Cortex of kidney (tissue), 1 donor: ENCODE measurements at places on chromosomes 2 and 18.

- DNase-seq: no peak
Measured at GRCh38 chr2:86695053-86695691, 24.9 kb upstream of the RMND5A start.

- no peak for DNase-seq
Measured at GRCh38 chr18:25701821-25702220, 349.9 kb upstream of the ZNF521 start.

- DNase-seq: no peak
Measured at GRCh38 chr2:28277466-28277865, 115.2 kb upstream of the FOSL2 start.

DNA sequence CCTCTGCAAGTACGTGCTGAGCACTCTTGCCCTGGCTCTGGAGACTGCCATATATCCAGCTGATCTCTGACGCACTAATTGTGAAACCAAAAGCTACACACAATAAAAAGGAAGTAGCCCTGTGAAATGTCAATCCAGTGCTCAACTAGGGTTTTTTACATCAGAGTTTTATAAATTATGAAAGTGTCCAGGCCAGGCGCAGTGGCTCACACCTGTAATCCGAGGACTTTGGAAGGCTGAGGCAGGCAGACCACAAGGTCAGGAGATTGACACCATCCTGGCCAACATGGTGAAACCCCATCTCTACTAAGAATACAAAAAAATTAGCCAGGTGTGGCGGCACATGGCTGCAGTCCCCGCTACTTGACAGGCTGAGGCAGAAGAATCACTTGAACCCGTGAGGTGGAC lies 24.5 kb upstream of the PEX13 start:
- DNase-seq: no peak

- no peak for DNase-seq
Measured at GRCh38 chr2:84782717-84783442, 98.0 kb downstream of the TRABD2A start.

DNA sequence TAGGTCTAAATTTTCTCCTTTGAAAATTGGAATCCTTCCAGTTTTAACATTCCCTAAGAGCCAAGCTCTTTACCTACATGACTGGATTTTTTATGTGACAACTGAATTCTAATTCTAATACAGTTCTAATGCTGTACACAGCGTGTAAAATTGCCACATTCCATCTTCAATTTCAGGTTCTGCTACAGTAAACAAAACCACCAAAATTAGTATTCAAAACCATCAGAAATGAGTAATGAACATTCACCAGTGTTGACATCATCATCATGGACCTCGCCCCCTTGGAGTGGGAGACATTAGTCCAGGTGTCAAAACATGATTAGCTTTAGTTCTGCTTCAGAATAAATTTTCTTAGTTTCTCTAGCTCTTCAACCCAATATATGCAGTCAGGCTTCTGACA lies 133.6 kb downstream of the MBD2 start:
- no peak for DNase-seq

DNA sequence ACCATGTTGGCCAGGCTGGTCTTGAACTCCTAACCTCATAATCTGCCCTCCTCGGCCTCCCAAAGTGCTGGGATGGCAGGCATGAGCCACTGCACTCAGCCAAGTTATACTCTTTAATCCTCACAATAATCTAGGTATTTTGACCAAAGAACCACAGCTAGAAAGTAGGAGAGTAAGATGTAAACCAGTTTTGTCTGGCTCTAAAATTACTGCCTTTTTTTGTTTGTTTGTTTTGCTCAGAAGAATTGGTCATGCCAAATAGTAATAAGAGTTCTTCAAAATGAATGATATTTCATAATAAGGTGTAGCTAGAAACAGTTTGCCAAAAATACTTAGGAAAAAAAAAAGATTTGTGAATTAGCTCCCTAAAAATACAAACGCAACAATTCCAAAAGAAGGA lies 36.7 kb downstream of the SCN2A start:
- no peak for DNase-seq

DNA sequence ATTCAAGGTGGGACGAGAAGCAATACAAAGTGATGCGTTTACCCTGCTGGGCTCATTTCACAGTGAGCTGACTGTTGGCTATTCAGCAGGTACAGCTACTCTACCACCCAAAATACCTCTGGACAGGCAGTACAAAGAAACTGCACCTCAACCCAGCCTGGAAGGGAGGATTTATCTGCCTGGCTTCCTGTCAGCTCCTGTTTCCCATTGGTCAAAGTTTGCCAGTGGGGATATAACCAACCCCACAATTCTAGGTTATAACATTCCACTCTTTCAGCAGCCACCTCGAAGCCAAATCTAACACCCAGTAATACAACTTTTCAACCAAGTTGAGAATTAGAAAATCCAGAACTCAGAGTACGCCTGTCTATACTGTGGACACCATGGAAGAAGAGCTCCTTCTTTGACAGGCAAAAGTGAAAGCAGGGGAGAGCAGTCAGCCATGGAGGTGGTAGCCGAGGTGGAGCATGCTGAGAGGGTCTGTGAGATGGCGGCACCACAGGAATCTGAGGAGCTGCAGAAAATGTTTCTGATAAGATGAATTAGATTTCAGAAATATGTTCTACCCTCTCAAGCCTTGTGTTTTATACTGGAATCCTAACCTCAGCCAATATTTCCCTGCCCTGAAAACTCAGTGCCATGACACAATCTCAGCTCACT lies 10.8 kb downstream of the DUSP19 start:
- DNase-seq: no peak

DNA sequence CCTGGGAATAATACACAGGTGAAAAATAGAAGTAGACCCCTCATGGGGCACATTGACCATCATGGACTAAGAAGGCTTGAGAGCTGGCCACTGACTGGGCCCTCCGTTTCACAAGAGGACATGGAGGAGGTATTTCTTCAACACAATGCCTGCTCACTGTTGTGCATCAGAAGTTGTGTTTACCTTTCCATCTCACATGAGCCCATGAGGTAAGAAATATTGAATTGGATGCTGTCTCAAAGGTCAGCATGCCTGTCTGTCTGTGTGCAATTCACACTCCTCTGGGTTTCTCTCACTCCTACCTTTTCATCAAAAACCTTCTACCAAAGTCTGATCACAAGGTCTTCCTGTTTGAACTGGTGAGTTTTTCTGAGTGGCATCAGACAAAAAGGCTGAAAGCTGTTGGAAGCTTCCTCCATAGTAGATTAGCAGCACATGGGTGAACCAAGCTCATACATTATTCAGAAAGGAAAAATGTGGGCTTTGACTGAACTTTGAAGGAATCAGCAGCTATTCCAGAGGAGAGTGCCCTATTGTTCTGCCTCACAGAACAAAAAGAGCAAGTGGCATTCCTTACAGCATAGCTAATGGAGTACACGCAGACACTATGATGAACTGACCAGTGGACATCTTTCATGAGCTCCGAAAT lies 143.2 kb upstream of the RND3 start:
- DNase-seq: no peak

GRCh38 chr18:45342166-45342565 lies 273.1 kb upstream of the SLC14A2 start:
- no peak for DNase-seq

DNA sequence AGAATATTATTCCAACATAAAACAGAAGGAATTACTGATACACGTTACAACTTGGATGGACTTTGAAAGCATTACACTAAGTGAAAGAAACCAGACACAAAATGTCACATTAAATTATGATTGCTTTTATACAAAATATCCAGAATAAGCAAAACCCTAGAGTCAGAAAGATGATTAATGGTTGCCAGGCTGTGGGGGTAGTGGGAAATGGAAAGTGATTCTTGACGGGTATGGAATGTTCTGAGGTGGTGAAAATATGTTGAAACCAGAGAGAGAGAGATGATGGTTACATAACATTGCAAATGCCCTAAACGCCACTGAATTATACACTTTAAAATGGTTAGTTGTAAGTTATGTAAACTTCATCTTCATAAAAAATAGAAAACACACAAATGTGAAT lies 1057.2 kb upstream of the TMEFF2 start:
- DNase-seq: no peak

DNA sequence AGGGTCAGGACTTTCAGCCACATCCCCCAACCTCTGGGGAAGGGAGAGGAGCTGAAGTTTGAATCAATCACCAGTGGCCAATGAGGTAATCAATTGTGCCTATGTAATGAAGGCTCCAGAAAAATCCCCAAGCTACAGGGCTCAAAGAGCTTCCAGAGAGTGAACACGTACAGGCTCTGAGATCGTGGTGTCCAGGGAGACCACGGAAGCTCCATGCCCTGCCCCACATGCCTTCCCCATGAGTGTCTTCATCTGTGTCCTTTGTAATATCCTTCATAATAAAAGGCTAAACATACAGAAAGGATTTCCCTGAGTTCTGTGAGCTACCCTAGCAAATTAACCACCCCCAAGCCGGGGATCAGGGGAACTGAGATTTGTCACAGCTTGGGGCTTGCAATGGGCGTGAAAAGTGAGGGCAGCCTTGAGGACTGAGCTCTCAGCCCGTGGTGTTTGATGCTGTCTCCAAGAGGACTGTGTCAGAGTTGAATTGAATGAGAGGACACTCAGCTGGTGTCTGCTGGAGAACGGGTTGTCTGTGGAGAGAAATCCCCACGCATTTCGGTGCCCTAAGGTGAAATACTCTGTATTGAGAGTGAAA lies 25.5 kb upstream of the TUBB6 start:
- no peak for DNase-seq

GRCh38 chr18:35982409-35983114 lies 10.1 kb downstream of the RMP24 start:
- DNase-seq: no peak

- DNase-seq: no peak
Measured at GRCh38 chr2:144183727-144184126, 336.2 kb downstream of the ZEB2 start.

DNA sequence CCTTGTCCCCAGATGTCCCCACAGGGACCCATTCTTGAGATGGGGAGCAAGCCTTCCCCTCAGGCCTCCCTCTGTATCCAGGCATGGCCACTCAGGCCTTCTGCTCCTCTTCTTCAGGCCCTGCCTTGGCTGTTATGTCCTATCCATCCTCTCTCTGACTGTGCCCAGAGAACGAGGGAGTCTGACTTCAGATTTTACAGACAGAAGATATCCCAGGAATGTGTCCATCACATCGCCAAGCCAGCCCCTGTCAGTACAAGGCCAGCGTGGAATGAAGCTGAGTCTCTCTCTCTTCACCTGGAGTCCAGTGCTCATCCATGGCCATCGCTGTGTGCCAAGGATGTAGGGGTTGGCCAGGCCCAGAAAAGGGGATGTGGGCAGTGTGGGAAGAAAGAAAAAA lies 57.6 kb downstream of the SDC1 start:
- DNase-seq: no peak

DNA sequence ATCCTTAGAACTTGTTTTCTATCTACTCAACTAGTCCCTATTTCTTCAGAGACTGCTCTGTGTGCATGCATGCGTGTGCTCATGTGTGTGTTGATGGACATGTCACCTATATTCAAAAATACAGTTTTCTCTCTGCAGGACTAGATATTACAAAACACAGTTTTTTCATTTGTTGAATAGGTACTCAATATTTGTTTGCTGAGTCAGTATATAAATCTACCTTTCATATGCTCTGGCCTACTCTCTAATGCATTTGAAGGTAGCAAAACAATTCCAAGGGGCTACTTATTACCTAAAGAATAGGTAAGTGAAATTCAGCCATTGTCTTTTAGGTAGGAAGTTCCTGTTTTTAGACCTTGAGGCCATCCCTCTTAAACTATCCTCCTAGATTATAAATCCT lies 8.6 kb upstream of the UBE2E3 start:
- no peak for DNase-seq

GRCh38 chr2:232647261-232647660 lies 13.9 kb downstream of the EFHD1 start:
- DNase-seq: no peak

GRCh38 chr2:9549420-9549819 lies 6.2 kb downstream of the ADAM17 start:
- DNase-seq: no peak

DNA sequence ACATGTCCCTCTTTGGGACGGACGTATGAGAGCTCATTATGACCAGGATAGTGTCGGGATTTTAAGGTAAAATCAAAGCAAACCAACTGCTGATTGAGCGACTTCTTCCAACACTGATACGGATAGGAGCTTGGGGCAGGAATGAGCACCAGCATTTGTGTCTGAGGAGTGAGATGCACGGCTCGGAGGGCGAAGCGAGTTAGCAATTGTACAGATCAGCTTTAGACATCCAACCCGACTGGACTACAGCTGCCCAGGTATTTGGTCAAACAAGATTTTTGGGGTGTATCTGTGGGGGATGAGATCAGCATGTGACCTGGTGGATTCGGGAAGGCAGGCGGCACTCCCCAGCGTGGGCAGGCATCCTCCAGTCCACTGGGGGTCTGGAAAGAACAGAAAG lies 76.1 kb downstream of the NDUFA10 start:
- no peak for DNase-seq

GRCh38 chr2:178484245-178485041 lies 4.2 kb downstream of the PLEKHA3 start:
- DNase-seq: no peak

- no peak for DNase-seq
Measured at GRCh38 chr2:239774933-239775622, 250.1 kb downstream of the NDUFA10 start.

- no peak for DNase-seq
Measured at GRCh38 chr2:206164261-206164862, 4.7 kb downstream of the EEF1B2 start.

DNA sequence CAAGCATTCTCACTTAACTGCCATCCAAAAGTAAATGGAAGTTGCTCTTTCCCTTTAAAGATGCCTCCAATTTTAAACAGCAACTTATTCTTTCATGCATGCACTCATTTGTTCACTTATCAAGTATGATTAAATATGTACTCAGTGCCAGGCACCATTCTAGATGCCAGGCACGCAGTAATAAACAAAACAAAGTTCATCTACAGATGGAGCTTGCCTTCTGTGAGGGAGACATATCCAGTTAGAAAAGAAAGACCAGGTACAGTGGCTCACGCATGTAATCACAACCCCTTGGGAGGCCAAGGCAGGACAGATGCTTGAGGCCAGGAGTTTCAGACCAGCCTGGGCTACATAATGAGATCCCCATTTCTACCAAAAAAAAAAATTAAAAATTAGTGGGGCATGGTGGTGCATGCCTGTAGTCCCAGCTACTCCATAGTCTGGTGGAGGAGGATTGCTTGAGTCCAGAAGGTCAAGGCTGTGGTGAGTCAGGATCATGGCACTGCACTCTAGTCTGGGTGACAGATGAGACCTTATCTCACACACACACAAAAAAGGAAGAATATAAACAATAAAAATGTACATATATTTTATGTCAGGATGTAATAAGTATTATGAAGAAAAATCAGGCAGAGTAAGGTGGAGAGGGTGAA lies 19.2 kb upstream of the CCDC141 start:
- no peak for DNase-seq

- DNase-seq: no peak
Measured at GRCh38 chr2:162254236-162254871, 11.1 kb upstream of the FAP start.

GRCh38 chr2:230908595-230909191 lies 16.3 kb downstream of the GPR55 start:
- DNase-seq: no peak

DNA sequence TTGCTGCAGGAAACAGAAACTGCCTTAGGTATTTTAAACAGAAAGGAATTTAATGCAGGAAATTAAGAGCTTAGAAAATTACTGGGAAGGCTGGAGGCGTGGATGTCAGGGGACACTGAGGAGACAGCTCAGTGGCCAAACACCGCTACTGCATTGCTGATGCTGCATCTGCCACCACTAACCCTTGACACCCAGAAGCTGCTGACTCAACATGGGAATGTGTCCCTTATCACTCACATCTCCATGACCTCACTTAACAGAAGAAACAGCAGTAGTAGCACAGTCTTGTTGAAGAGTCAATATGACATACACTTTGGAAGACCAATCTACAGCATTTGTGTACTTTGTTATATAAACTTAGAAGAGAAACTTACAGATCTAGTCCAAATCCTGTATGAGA lies 906.1 kb downstream of the SLC4A3 start:
- DNase-seq: no peak
